ENCODE measurements at places on chromosomes 5 and 9.

GRCh38 chr5:66869347-66869746, 273.2 kb downstream of the MAST4 start:
- DNase-seq, result no peak

DNA sequence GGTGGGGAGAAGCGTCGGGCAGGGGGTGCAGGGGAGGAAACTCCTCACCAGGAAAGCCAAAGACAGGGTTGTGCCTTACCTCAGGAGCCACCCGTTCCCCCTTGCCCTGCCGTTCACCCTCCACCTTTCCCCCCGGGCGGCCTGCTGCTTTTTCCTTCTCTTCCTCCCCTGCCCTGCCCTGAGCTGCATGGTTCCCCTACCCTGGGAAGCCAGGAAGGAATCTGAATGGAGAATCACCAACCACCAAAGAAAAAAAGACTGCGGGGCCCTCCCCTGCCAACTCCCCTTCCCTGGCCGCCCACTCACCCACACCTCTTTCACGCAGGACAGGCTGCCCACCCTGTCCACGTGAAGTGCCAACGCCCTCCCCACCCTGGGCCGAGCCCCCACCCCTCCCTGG, 820 bp upstream of the NFX1 start:
- no peak for DNase-seq

DNA sequence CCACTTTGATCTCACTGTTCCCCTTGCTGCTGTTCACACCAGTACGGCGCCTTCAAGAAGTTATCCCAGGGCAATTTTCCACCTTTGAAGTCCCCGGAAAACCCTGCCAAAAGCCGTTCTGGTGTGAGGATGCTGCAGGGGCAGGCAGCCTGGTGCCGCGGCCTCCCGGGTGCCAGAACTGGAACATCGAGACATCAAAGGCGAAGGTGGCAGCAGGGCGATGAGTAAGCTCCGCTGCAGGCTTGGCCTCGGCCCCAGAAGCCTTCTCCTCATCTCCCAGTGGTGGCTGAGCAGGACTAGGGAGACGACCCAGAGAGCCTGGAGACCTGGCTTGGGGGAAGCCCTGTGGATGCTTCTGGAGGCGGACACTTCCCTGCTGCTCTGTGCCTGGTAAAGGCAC, 115.3 kb upstream of the MSX2 start:
- no peak for DNase-seq

DNA sequence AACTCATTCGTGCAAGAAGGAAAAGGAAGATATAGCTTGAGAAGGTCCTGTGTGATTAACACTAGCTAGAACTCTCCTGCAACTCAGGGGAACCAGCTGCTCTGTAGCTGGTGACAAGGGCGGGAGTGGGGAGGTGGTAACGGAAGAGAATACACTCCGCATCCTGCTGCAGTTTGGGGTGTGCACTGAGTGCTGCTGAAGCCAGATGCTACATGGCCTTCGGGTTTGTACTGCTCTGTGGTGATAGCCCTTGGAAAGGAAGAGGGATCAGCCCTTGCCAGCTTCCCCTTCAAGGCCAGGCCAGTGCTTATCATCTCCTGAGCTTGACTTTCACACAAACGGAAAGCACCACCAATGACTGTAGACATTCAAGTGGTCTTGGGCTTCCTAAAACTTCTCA, 34.3 kb downstream of the FRMD3 start:
- DNase-seq, result no peak

GRCh38 chr5:131462454-131462853, 172.6 kb downstream of the RAPGEF6 start:
- no peak for DNase-seq

DNA sequence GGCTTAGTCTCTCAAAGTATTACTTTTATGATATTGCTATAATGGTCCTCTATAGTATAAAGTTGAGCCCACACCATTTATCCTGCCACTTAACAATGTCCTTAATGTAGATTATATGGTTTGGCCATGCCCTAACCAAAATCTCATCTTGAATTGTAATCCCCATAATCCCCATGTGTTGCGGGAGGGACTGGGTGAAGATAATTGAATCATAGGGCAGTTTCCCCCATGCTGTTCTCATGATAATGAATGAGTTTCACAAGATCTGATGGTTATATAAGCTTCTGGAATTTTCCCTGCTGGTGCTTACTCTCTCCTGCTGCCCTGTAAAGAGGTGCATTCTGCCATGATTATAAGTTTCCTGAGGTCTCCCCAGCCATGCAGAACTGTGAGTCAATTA, 498.8 kb downstream of the RAB3C start:
- no peak for DNase-seq

GRCh38 chr9:93523518-93524144, 52.8 kb upstream of the PHF2 start:
- DNase-seq, result no peak

- DNase-seq, result no peak
Measured at GRCh38 chr5:155936520-155937406, 390.2 kb upstream of the SGCD start.

DNA sequence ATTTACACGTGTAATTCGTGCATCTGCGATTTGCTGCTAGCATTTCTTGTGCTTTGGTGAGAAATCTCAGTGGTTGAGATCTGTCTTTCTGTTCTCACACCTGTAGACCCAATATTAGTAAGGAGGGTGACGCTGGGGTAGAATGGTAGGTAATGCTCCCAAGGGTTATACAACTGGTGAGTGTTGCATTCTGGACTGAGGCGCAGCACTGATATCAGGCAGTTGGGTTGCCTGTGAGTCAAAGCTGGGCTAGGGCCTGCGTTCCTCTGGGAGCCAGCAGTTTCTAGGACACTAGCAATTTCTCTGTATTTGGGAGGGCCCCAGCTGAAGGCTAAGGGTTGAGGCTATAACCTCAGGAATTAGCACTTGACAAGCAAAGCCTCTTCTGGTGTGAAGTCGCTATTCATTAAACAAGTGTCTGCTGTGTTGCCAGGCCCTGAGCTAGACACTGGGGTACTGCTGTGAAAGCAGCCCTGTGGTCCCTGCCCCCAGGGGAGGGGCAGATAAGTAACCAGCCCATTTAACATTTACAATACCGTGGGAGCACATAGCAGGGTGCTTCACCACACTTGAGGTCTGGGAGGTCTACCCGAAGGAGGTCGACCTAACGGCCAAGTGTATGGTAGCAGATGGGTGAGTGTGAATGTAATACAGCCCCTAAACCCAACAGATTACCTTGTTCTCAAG, 28.7 kb downstream of the LARP1 start:
- DNase-seq, result no peak

DNA sequence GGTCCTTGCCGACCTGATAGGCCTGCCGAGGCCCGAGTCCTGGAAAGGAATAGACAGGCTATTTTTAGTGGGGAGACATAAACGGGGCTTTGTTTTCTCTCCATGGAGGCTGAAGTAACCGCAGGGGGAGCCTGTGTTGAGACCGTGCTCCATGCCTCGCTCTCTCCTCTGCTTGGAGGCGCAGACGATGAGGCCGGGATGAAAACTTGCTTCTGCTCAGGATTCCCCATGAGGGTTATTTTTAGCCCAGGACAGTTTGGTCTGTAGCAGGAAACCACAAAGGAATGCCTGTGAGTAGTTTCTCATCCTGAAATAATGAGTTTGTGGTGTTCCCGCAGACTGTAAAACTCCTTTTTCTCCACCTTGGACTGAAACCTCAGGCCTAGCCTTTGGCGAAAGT, 81.9 kb upstream of the RARS1 start:
- DNase-seq, result no peak

DNA sequence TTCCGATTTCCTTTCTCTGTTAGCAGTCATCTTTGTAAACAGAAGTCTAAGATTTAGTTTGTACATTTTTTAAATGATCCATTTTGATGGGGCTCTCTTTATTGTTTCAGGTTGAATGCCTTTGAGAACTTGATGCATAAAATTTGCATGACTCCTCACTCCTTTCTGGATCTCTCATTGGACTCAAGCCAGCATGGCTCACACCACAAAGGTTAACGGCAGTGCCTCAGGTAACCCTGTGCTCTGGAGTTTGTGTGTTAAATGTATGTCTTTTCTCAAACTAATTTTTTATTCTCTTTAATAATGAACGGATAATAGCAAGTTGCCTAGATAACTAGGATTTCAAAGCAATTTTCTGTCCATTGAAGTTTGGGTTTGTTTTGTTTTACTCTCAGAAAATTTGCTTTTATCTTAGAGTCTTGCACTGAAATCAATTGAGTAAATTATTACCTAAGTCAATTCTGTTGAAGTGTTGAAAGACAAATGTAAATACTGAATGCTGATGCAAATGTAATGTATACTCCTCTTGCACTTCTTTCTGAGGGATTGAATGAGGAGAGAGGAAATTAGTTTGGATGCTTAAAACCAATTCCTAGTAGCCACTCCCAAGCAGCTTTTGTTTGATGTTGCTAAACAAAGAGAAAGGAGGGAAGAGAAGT, 164.6 kb upstream of the DMRT1 start:
- no peak for DNase-seq

GRCh38 chr9:123548741-123549545, 192.9 kb downstream of the CRB2 start:
- DNase-seq, result no peak

GRCh38 chr5:115787426-115787825, 29.0 kb downstream of the CDO1 start:
- DNase-seq, result no peak
